Effector memory CD4-positive, alpha-beta T cell (primary cell): ENCODE measurements at places on chromosomes 3 and 15.

DNA sequence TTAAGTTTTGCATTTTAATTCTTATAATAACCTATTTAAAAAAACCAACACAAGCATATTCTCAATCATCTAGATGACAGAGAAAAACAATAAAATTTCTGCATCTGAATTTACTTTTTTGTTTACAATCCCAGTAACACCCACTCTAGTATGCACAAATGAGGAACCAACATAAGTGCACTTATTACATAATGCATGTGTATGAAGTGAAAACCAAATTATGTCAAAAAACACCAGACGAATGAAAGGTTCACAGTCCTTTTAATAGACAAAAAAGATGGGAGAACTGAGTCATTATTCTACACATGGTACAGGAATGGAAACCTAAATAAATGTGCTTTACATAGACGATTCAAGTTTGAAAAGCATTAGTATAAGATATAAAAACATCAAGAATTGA, 91.7 kb downstream of the NR1I2 start:
- H3K27ac ChIP-seq = no peak overlapping the region
- H3K27me3 ChIP-seq = no peaks in the 10 kb centered on the region
- no peak for DNase-seq
- H3K4me1 ChIP-seq = no peaks in the 10 kb centered on the region

DNA sequence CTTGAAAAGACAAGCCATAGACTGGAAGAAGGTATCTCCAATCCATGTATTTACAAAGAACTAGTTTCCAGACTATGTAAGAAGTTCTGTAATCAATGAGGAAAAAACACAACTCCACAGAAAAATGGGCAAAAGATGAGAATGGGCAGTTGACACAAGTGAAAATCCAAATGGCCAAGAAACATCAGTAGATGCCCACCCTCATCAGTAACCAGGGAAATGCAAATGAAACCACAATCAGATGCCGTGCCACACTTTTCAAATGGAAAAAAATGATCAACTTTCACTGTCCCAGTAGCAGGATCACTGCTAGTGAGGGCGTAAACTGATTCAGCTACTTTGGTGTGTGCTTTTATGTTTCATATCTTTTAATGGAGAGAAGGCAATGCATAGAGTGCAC, 4.5 kb upstream of the CPEB1 start:
- no peak for DNase-seq
- H3K4me1 ChIP-seq = peaks cover 14% of the 10 kb centered on the region
- H3K27ac ChIP-seq = no peak overlapping the region
- no peak overlapping the region for H3K4me3 ChIP-seq
- H3K27me3 ChIP-seq = peaks cover 4% of the 10 kb centered on the region

GRCh38 chr3:65398953-65399352, 639.8 kb downstream of the MAGI1 start:
- H3K27me3 ChIP-seq = no peaks in the 10 kb centered on the region
- no peak overlapping the region for H3K27ac ChIP-seq
- no peak overlapping the region for H3K4me3 ChIP-seq
- H3K36me3 ChIP-seq = no peaks in the 10 kb centered on the region
- DNase-seq = no peak

DNA sequence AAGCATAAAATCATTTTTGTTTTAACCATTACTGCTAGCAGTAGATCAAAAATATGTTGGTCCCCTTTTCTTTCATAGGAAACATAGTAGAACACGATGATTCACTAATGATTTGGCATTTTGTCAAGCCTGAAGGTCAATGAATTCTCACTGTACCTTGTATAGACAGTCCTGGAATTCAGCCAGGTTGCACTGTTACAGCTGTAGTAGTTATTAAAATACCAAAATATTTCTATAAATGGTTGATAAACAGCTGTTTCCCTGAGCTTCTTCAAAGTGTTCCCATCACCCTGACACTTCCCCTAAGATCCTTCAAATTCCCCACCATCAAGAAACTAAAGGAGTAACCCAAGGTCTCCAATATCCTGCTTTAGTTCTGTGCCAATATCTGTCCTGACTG, 200.9 kb downstream of the ATP8B4 start:
- H3K36me3 ChIP-seq = no peaks in the 10 kb centered on the region
- H3K27me3 ChIP-seq = no peaks in the 10 kb centered on the region
- no peak for DNase-seq
- H3K27ac ChIP-seq = no peak overlapping the region

- no peak overlapping the region for H3K27ac ChIP-seq
- H3K27me3 ChIP-seq = no peaks in the 10 kb centered on the region
- no peaks in the 10 kb centered on the region for H3K36me3 ChIP-seq
- H3K4me1 ChIP-seq = no peaks in the 10 kb centered on the region
Observed at GRCh38 chr3:132232231-132232792, 84.9 kb upstream of the ACP3 start.

GRCh38 chr3:4591669-4592068, 98.5 kb downstream of the ITPR1 start:
- DNase-seq = no peak
- no peaks in the 10 kb centered on the region for H3K36me3 ChIP-seq
- no peaks in the 10 kb centered on the region for H3K27me3 ChIP-seq

DNA sequence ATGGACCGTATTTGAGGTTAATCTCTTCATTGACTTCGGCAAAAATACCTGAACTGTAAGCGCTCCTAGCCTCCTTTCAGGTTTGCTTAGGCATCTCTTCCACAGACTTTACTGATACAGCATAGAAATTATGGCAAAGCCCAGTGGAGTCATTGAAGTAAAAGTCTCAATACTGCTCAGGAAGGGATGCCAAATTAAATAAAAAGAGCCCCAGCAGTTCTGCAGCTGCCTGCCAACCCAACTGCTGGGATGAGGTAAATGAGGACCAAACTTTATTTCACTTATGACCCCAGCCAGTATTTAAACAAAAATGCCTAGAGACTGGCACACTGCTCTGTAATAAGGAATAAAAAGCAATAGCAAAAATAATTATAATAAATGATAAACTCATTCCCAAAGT, 65.4 kb downstream of the IQCH start:
- no peak for DNase-seq
- H3K4me1 ChIP-seq = no peaks in the 10 kb centered on the region
- H3K27me3 ChIP-seq = no peaks in the 10 kb centered on the region
- H3K36me3 ChIP-seq = no peaks in the 10 kb centered on the region
- no peak overlapping the region for H3K27ac ChIP-seq
